ENCODE measurements at places on chromosomes 4 and X. TPM values are rescaled to one million over a fixed set of nuclear protein-coding genes. Genes with fewer than 3 reads are reported as not detected.

The GPC3 gene
- polyA plus RNA-seq = 22.1 TPM

The PROM1 gene
- polyA plus RNA-seq = 13.5 TPM

The TMEM150C gene
- 10.4 TPM for polyA plus RNA-seq

The FHDC1 gene
- 1.6 TPM for polyA plus RNA-seq

The PORCN gene
- polyA plus RNA-seq = 19.0 TPM
